ENCODE measurements at places on chromosomes 3 and 15.

- DNase-seq, result no peak
Measured at GRCh38 chr3:128006061-128007032, 45.9 kb upstream of the SEC61A1 start.

- no peak for DNase-seq
Measured at GRCh38 chr3:143090976-143091837, 28.4 kb upstream of the CHST2 start.

- DNase-seq, result no peak
Measured at GRCh38 chr15:32107477-32108080, 77.3 kb downstream of the CHRNA7 start.

DNA sequence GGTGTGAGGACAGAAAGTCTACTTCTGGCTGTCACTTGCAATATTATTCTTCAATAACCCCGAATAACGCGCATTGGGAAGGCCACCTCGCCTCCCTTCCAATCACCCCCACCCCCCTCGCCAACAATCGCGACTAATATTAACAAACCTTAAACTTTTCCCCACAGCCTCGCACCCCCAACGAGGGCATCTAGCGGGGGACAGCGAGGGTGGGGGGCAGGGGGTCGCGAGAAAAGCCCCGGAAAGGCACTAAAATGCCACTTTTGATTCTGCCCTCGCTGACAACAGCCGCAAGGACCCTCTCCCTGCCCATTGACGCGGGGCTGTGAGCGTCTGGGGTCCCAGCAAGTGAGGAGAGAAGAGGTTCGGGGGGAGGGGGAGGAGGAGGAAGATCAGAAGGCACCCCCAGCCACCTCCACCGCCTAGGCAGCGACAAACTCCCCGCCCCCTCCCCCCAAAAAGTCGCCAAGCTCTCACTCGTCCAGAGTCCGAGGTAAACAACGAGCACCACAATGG, 868 bp downstream of the SATB1 start:
- DNase-seq, result no peak

- DNase-seq, result no peak
Measured at GRCh38 chr15:87829332-87830050, 427.0 kb downstream of the NTRK3 start.

DNA sequence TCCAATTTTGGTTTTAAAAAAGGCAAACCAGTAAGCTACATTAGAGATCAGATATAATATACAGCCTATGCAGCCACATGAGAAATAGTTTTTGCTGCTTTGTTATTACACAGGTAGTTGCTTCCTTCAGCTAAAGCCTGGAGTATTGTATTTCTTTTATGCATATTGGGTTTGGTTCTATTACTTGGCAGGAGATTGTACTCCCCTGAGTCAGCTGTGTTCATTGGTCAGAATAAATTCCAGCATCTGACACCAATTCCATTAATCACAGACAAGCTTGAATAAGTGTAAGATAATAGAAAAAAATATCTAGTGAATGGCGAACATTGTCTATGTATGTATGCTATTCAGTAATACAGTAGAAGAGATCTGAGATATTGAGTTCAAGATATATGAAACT, 26.1 kb upstream of the ZCWPW2 start:
- no peak for DNase-seq

DNA sequence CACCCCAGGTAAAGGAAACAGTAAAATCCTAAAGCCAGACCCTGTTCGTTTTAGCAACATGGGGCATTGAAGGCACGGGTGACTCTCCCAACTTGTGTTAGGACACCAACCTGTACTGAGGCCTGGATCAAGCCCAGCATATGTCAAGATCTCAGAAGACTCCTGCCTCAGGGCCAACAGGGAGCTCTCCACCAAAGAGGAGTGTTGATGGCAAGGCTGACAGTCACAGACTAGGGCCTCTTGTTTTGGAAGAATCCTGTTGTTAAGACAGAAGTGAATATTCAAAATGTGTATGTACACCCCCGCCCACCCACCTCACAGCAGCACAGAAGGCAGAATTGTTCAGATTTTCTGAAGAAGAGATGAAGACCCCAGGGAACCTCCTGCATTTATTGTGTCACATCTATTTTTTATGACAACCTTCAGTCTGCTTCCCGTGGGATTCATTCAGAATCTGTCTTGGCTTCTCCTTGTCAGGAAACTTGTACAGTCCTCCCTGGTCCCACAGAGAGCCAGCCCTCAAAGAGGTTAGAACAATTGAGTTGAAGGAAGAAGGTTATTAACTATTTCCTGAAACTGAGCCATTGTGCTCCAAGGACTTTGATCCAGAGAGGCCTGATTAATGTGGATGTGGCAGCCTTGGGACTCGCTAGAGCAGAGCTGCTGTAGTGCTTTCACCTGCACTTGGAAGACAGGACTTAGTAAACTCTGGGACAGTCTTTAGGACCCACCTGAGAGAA, 61.7 kb upstream of the PLXNA1 start:
- no peak for DNase-seq

DNA sequence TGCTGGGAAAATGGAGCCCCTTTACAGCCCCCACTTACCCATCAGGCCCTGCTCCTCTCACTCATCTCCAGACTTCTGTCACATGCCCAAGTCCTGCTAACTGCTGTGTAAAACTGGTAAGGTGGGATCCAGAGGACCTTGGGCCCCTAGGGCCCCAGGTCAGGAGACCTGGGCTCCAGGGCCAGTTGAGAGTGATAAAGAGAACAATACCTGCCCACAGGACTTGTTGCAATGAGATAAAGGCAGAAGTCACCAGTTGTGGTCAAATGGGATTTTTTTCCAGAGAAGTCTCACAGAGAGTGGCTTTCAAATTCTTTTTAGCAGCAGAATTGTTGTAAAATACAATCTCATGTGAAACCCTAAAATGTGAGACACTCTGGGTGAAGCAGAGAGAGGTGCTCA, 753 bp downstream of the FURIN start:
- no peak for DNase-seq

DNA sequence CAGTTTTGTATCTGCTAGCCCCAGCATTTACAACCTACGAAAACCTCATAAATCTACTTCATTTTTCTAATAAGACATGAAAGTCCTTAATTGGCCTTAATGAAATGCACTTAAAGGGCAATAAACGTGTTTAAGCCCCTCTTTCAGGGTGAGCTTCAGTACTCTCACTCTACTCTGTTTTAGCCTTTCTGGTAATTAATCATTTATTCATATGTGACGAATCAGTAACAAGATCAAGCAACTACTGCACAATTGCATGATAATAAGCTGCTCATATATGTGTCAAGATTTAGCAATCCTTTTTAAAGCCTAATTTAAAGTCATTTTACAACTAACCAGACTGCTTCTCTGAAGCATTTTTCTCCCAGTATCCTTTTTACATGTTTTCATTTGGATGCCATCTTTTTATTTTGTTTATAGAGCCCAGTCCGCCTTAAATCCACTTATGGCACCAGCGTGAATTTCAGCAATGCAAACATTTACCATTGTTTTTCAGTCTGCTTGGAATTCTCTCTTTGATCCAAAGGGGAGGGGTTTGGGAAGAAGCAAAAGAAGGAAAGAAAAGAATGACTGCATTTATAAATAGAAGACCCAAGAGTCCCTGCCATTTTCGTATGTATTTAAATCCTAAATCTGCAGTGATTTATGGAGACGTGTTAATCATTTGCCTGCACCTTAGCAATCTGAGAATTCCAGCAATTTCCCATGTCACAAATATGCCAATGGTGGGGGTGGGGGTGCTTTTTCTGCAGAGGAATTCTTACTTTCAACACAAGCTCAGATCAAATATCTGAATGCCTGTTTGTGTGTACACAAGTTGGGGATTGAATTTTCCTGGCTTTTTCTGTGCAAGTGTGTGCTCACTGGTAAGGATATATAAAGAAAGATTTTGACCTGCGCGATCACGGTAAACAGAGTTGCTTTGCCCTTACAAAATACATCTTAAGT, 230.8 kb upstream of the TBC1D5 start:
- no peak for DNase-seq

GRCh38 chr3:14471690-14472089, 68.5 kb downstream of the GRIP2 start:
- no peak for DNase-seq

DNA sequence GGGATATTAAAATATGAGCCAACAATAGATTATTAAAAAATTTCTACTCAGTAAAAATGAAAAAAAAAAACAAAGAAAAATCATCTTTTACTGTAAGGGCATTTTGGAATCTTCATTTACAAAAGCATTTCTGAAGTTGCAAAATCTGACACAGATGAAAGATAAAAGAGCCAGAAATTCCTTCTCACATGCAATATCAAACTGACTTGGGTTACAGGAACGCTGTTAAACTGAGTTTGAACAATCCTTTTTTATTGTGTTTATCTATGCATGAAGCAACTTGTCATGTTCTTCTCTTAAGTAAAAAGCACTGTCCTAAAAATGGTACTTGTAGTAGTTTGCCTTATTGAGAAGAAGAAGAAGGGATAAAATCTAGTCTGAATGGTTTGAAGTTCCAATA, 468.5 kb upstream of the KCNMB2 start:
- no peak for DNase-seq

DNA sequence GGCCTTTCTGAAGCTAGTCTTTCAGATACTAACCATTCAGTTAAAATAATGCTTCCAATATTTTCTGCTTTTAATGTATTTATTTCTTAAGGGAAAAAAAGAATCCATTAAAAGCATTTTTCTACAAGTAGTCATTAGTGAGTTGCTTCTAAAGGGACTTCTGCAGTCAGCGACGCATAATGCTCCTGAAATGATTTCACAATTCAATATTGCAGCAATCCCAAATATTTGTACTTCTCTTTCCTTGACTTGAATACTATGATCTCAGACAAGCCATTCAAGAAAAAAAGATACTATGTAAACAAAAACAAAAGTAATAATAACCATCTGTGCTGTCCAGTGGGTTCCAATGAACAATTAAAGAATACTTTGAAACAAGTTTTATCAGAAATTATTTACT, 681.0 kb downstream of the DIPK2A start:
- no peak for DNase-seq

DNA sequence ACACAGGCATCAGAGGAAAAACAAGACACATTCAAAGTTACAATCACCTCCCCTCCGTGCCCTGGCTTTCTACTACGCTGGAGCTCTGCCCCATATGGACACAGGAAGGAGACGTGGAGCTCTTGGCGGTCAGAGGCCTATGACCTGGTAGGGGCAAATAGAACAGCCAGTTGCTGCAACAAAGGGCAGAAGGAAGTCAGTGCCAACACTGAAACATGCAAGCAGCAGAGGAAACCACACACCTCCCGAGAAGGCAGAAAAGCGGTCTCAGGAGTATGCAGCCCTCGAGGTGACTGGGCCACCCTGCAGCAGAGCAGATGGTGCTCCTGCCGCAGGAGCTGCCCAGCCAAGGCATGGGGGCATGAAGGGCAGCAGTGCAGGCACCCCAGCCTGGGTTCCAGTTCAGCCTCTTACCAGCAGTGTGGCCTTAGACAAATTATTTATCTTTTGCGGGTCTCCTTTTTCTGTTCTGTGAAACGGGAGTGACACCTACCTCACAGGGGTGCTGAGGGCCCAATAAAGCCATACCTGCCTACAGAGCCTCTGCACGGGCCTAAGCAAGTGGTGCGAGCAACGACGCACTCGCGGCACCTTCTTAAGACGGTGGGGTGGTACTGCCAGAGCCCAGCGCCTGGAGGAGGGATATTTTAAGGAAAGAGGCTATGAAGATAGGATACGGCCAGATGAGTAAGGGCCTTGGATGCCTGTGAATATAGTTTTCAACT, 8.6 kb downstream of the ZXDC start:
- DNase-seq, result no peak

DNA sequence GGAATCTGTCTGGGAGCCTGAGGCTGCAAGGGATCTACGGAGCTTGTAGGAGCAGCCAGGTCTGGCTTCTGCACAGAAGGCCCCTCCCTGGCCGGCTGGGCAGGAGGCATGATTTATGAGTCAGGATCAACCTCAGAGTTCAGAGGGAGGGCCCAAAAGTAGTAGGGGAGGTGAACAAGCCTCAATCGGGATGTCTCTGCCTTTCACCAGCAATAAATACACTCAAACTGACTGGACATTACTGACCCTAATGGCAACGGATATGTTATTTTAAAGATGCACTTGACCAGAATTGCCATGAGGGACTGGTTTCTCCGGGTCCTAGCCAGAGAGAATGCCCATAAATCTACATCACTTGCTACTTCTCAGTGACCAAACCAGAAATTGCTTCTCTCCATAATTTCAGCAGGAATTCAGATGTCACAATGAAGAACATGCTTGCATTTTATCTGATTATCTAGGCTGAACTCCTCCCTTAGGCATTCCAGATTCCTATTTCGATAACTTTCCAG, 109.6 kb upstream of the LMOD3 start:
- DNase-seq, result no peak

DNA sequence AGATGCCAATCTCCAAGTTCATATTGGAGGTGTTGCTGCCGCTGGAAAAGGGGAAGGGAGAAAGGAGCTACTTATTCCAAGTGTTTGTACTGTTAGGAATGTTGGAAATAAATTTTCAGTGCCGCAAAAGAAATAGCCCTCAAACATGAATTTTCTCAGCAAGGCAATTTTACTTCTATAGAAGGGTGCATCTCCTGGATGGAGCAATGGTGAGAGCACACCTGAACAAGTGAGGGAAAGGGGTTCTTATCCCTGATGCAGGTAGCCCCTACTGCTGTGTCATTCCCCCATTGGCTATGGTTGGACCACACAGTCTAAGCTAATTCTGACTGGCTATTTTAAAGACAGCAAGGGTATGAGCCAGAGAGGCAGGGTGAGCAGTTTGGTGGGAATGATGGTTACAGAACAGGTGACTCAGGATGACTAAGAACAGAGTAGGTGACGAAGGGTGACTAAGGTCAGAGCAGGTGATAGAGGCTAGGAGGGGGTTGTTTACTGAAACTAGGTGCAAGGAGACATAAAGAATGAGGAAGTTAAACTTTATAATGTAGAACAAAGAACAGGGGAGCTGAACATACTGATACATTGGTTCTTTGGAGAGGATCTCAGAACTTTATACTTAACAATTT, 503.5 kb downstream of the EDEM1 start:
- DNase-seq, result peak; percentile 2

DNA sequence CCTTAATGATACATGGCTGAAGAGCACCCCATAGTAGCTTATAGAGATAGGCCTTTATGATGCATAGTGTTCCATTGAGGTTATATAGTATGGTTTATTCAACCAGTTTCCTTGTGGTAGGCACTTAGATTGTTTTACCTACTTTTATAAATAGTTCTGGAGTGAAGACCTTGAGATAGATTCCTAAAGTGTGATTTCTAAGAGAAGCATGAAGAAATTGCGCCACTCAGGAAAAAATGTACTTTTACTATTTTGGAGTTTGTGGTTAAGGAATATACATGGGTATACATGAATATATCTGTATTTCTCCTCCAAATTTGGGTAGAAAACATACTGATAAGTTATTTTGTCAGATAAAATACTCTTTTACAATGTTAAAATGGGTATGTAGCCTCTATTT, 70.5 kb downstream of the CHD2 start:
- DNase-seq, result no peak

GRCh38 chr3:24462737-24463136, 31.9 kb downstream of the THRB start:
- DNase-seq, result no peak

DNA sequence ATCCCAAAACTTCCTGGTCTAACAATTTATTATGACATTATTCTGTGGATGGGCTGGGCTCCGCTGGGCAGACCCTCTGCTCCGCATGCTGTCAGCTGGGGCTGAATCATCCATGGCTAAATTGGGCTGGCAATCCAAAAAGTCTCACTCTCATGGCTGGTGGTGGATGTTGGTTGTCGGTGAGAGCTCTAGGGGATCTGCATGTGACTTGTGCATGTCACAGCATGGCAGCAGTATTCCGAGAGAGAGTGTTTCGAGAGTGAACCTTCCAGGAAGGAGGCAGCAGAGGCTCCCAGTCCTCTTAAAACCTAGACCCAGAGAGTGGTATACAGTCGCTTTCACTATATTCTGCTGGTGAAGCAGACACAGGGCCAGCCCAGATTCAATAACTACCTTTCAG, 9.9 kb downstream of the RARB start:
- no peak for DNase-seq

GRCh38 chr3:49377483-49377882, 19.3 kb upstream of the GPX1 start:
- DNase-seq, result no peak

Measured in LoVo (cell line).